ENCODE measurements at places on chromosomes 12 and 14. TPM values are rescaled to one million over a fixed set of nuclear protein-coding genes. Genes with fewer than 3 reads are reported as not detected.

Gene CTSG
- total RNA-seq: 2.2 TPM

Gene CLEC6A
- not detected for total RNA-seq

Gene REP15
- total RNA-seq: 3.6 TPM

Gene BEGAIN
- 1.2 TPM for total RNA-seq

Gene CLEC1A
- total RNA-seq: 2.2 TPM

Gene KRT82
- not detected for total RNA-seq

Gene KRT6C
- total RNA-seq: not detected

Gene KLHDC1
- total RNA-seq: 6.6 TPM

Gene CCDC88C
- total RNA-seq: 2.6 TPM

Gene TDP1
- 2.8 TPM for total RNA-seq

Gene KRT79
- not detected for total RNA-seq

Gene PDE3A
- 132 TPM for total RNA-seq

Gene HCAR1
- not detected for total RNA-seq

Gene MAP3K9
- total RNA-seq: 1.5 TPM

Gene TMCC3
- total RNA-seq: 2.3 TPM

Gene BCAT1
- total RNA-seq: 3.5 TPM

Gene ACOT6
- total RNA-seq: not detected

Gene COPZ1
- 106 TPM for total RNA-seq

Gene RPS6KL1
- total RNA-seq: 19.8 TPM

Gene SLCO1B1
- 0.24 TPM for total RNA-seq

Gene KRT2
- total RNA-seq: not detected

Gene PLEKHG7
- not detected for total RNA-seq

Gene PLEKHD1
- total RNA-seq: 0.13 TPM

Gene ATP6V1D
- total RNA-seq: 178 TPM

Gene TAS2R14
- total RNA-seq: 1.3 TPM

Gene EGLN3
- 326 TPM for total RNA-seq

All from cardiac septum (tissue), 1 donor.